H54 (cell line): ENCODE measurements at places on chromosomes 16 and 17.

- peak; percentile 66 for DNase-seq
Observed at GRCh38 chr16:10878644-10879501, 1.9 kb downstream of the CIITA start.

DNA sequence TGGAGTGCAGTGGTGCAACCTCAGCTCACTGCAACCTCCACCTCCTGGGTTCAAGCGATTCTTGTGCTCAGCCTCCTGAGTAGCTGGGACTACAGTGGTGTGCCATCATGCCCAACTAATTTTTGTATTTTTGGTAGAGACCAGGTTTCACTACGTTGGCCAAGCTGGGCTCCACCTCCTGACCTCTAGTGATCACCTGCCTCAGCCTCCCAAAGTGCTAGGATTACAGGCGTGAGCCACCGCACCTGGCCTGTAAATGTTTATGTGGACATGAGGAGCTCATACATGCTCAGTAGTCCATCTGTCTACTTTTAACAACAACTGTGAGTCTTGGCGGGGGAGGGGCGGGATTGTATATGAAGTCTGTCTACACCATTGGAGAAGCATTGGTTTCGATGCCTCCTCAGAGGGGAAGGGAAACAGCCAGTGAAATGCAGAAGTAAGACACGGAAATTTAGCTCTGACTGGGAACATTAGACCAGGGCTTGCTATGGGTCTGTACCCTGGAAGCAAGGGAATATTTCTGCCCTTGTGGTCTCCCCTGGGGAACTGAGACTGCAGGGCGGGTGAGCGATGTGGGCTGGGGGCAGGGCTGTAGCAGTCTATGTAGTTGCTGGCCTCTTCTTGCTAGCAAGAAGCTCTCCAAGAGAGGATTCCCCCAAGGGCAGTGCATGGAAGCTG lies 9.3 kb downstream of the NUBP1 start:
- no peak for DNase-seq

GRCh38 chr16:13568803-13569202 lies 351.2 kb upstream of the ERCC4 start:
- DNase-seq, result no peak

- DNase-seq, result no peak
Observed at GRCh38 chr16:183005-183404, 2.7 kb downstream of the HBQ1 start.

- no peak for DNase-seq
Observed at GRCh38 chr17:38455288-38455915, 27.1 kb downstream of the ARHGAP23 start.
